ENCODE measurements at places on chromosomes 13 and 19.

DNA sequence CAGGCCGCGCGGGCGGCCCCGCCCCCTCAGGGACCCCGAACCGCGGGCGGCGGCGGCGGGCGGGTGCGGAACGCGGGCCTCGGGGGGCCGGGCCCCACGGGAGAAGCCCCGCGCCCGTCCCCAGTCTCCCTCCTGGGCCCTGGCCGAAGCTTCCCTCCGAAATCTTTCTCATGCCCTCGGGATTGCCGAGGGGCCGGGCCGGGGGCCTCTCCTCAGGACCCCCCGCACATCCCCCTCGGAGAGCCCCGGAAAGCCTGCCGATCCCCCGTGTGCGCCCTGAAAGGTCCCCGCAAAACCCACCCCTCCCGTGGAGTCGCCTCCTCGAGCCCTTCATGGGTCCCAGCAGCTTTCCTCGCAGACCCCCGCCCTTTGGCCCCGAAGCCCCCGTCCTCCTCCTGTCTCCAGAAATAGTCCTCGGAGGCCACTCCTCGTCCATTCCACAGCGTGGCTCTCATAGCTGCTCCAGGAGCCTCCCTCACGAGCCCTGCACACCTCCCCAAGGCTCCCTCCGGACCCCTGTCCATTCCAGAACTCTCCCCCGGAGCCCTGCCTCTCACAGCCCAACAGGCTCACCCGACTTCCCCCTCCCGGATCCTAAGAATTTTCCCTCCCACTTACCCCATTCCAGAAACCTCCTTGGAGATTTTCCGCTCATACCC is 555 bp downstream of the SAMD4B start:
- no peak for DNase-seq

- DNase-seq, result no peak
Observed at GRCh38 chr19:45159971-45160324, 834 bp downstream of the NKPD1 start.

- no peak for DNase-seq
Observed at GRCh38 chr13:46861959-46862358, 34.9 kb downstream of the HTR2A start.

- DNase-seq, result peak; percentile 78
Observed at GRCh38 chr19:48330012-48330681, 4.8 kb downstream of the EMP3 start.

- DNase-seq, result peak; percentile 53
Observed at GRCh38 chr19:35712567-35713505, 5.0 kb upstream of the KMT2B start.

GRCh38 chr13:110108348-110109139 is 198.4 kb downstream of the COL4A1 start:
- DNase-seq, result no peak

DNA sequence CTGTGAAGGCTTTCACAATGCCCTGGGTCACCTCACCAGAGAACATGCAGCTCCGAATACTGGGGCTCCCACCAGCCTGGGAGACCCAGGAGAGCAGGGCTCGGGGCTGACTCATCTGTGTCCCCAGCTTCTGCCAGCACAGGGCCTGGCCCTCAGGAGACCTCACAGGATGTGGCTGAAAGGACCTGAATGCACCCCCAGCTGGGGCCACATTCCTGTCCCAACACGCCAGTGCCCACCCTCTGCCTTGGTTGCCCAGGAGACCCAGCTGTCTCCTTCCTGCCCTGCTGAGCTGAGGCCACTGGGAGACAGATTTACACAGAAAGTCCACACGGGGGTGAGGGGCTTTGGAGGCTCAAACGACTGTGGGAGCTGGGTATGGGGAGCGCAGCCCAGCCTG is 11.9 kb downstream of the BCAT2 start:
- no peak for DNase-seq

DNA sequence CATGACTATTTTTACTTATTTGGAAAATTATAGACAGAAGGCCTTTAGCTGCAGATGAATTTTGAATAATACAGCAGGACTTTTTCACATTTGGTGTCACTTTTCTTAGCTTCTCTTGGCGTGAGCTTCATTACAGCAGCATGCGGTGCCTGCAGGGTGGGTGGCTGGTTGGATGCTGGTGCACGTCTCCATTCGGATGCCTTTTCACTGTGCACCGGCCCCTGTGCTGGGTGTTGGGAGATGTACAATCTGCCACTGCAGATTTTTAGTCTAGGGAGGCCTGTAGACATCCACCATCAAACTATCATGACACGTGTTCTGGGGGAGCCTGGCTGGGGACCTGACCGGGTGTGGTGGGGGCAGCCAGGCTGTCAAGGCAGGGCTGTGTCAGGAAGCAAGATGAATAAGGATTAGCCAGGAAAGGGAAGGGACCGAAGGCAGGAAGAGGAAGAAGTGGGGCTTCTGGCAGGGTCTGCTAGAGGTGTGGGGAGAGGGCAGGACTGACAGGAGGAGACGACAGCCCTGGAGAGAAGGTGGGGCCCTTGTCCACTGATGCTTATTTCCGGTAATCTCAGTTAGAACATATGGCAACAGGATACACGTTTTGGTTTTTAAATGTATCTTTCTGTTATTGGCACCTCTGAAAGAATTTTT is 88.8 kb downstream of the ARHGEF7 start:
- no peak for DNase-seq

DNA sequence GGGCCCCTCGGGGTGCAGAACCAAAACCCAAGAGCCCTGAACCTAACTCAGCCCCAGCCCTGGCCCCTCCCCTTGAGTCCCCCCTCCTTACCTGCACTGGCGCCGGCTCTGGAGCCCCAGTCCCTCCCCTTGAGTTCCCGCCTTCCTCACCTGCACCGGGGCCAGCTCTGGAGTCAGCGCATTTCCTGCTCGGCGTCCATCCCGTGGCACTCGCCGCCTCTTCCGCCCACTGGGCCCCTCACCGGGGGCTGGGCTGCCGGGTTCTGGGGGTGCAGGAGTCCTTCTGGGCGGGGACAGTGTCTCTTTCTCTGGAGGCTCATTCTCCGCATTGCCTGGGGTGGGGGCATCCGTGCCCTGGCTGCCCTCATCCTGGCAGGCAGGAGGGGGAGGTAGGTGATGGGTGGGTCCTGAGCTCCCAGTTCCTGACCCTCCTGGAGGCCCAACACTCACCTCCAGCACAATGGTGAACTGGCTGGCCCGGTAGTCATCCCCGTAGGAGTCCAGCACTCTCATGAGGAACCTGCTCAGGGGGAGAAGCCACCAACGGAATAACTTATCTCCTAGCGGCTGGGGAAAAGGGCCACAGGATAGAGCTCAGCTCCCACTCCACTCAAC is 5.3 kb downstream of the NDUFA3 start:
- no peak for DNase-seq

GRCh38 chr19:47303966-47304365 is 5.7 kb upstream of the C5AR1 start:
- no peak for DNase-seq

GRCh38 chr13:24348797-24349515 is 39.6 kb downstream of the C1QTNF9 start:
- no peak for DNase-seq

DNA sequence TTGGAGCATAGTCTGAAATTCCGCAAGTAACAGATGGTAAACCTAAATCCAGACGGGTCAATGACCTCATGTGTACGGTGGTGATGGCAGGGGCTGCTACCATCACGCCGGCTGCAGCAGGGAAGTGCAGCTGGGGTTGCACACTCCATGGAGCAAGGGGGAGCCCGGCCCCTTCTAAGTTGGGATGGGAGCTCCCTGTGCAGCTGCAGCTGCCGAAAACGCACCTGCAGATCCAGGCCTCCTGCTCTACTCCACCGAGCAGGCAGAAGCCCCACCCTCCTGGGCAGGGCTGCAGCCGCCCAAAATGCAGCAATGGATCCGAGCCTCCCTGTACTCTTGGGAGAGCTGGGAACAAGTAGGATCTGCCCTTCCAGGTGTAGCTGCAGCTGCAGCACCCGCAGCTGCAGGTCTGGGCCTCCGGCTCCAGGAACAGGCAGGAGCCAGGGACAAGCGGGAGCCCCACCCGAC is 25.5 kb downstream of the KBTBD6 start:
- DNase-seq, result no peak

- DNase-seq, result no peak
Observed at GRCh38 chr13:103876571-103876970, 810.4 kb upstream of the SLC10A2 start.

DNA sequence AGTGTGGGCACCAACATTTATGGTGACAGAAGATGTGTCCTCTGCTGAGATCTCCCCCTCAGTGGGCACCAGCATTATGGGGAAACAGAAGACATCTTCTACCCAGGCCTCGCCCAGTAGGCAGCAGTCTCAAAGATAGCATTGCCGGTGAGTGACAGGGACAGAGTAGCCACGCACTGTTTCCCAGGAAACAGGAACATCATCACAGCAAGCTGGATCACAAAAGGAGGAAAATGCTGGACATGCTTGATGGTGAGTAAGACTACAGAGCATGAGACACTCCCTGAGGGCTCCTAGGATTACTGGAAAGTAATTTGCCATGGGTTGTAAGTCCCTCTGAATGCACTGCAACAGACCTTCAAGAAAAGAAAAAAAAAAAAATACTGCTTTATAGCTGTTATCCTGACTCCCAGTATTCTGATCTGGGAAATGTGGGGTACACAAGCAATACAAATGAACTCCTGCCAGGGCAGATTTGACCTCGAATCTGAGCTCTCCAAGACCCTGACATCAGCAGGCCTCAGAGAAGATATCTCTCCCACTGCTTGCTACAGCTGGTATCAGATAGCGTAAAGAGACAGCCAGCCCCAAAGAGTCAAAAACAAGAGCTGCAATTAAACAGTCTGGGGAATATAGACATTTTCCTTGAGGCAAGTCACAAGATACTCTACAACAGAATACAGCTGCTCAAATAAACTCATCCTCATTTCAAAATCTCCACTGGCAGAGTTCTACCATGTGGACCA is 180.4 kb downstream of the RBM26 start:
- DNase-seq, result no peak

DNA sequence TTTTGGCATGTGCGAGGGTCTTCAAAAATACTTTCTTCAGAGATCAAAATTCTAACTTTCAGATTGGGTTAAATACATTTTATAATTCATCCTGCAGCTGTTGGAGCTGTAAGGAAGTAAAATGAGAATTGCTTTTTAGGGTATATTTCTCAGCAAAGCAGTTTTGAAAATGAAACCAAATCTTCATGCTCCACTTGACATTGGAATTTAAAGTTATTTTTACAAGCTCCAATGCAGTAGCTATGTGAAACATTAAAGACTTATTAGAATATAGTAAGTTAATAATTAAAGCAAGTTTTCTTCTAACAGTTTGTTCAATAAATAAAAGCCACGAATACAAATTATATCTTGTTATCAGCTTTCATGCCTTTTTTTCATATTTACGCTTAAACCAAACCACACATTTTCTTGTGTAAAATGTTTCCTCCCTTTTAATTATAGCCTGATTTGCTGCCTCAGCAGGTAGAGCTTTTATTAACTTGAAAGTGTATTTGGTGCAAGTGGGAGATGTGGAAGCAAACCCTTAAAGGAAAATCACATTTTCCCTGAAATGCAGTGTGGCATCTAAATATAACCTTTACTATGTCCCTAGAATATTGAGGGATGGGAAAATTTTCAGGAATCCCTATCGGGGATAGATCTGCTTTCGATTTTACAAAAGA is 12.4 kb upstream of the MICU2 start:
- DNase-seq, result no peak

DNA sequence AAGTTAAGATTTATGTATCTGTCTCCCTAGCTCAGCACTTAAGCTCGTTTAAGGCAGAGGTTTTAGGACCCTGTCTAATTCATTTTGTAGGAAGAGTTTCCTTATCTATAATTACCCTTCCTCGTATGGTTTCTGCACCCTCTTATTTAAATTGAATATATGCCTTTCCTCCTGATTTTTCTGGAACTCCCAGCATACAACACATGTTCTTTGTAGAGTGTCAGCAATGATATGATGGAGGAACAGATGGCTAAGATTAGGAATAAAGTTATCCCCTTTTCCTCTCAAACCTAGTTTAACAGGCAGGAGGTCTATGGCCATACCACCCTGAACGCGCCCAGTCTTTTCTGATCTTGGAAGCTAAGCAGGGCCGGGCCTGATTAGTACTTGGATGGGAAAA is 359.5 kb downstream of the PCDH17 start:
- DNase-seq, result no peak

- no peak for DNase-seq
Observed at GRCh38 chr13:24670961-24671381, 9.2 kb upstream of the ATP12A start.

DNA sequence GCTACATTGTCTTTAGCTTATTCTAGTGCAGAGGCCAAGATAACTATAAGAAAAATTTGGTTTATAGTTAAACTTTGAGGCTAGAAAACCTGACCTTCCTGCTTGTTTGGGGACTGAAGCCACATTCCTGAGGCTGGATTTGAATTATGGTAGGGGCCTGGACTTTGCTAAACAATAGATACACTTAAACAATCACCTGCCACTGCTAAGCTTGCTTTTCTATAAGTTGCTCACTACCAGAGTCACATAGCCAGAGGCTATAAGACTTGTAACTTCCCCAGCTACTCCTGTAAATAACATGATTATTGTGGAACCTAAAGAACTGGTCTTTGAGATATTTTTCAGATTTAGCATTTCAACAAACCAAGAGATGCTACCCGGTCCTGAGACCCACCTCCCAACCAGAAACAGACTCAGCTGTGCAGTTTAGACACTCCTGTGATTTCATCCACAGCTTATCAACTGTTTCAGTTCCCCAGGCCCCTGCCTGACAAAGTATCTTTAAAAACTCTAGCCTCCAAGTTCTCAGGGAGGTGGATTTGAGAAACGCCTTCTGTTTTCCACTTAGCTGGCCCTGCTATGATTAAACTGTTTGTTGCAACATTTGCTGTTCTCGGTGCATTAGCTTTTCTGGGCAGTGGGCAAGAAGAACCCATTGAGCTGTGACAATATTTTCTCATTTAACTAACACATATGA is 77.7 kb downstream of the MIPEP start:
- no peak for DNase-seq

GRCh38 chr13:103067751-103068555 is 1.7 kb upstream of the SLC10A2 start:
- DNase-seq, result no peak
